Stimulated activated CD8-positive, alpha-beta memory T cell treated with anti-CD3 and anti-CD28 coated beads, Interleukin-7, amount 100 ng/mL, for 24 hours (primary cell): ENCODE measurements at places on chromosomes 13 and 19.

GRCh38 chr13:40101708-40102359, 446.4 kb downstream of the COG6 start:
- no peak for DNase-seq

GRCh38 chr13:34939771-34940170, 2.3 kb upstream of the NBEA start:
- DNase-seq = no peak

DNA sequence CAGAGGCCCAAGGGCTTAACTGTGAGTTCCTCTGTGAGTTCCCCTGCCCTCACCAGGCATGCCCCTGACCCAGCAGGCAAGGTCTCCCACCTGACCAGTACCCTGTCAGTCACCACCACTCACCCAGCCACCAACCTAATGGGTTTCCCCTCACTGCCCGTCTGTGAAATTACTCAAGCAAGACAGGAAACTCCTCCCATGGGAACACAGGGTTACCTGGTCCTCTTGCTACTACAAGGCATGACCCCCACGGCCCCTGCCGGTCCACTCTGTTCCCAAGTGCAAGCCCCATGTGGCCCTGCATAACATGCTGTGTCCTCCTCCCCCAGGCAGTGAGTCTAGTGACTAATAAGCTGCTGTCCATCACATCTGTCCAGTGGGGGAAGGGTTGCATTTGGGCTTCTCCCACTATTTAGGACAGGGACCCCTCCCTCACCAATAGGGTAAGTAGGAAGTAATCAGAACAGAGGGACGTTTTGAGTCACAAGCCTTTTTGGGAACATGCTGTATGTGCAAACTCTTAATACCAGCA, 8.0 kb upstream of the DHRS12 start:
- DNase-seq = no peak

DNA sequence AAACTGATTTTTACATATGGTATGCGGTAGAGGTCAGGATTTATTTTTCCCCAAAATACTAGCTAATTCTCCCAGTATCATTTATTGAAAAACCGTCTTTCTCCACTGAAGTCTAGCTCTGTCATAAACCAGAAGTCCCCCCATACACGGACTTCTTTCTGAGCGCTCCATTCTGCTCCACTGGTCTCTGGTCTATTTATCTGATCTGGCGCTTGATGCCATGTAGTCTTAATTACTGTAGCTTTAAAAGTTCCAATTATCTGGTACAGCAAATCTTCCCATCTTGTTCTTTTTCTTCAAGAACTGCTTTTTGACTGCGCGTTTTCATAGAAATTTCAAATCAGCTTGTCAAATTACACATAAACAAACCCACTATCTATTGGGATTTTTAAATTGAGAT, 13.7 kb downstream of the DCUN1D2 start:
- DNase-seq = no peak

- no peak for DNase-seq
Observed at GRCh38 chr19:42345191-42345812, 19.9 kb downstream of the MEGF8 start.

- DNase-seq = no peak
Observed at GRCh38 chr13:85236413-85236812, 562.8 kb downstream of the SLITRK6 start.

- DNase-seq = no peak
Observed at GRCh38 chr13:87459419-87459818, 211.8 kb upstream of the SLITRK5 start.

GRCh38 chr13:97302611-97303010, 80.5 kb downstream of the MBNL2 start:
- no peak for DNase-seq

DNA sequence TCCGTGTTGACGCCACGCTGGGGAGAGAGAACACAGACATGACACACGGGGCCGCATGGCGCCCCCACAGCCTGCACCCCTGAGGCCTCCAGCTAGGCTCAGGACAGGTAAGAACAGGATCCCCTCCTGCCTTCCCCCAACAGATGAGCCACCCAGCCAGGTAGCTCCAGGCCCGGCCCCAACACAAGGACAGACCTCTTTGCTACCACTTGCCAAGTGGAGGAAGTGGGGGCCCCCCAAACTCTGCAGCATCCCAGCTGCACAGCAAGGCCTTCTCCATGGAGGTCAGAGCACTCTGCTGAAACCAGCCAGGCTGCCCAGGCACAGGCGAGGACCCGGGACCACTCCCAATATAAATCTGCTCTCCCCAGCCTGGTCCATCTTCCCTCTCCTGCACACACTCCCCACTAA, 31.5 kb downstream of the PEPD start:
- DNase-seq = no peak

DNA sequence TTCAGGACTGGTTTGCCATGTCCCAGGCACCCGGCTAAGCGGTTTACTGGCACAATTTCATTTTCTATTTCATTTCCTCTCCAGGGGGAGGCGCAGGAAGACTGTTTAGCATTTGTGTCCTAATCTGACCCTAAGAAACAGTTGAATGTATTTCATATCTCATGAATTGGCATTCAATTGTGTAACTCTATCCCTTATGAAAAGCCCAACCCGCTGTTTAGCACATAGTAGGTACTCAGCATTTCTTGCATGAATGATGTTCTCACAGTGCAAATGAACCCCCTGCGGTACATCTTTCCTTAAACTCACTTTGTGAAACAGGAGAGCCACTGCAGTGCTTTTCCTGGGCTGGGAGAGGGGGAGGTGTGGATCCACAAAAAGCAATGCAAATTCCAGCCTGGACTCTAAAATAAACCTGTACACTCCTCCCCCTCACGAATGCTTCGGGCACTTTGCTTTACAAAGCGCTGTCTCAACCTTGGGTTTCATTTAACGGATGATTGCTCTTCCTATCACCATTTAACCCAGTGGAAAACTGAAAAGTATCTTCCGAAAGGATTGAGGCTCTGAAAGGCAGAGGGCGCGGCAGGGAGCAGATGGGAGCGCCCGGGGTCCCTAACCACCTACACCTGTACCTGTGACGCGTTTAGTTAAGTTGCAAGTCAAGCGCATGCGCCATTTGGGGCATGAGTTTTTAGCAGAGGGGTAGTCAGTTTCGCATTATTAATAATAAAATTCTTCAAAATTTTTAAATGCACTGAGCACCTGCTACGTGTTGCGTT, 1.2 kb upstream of the EEF2 start:
- no peak for DNase-seq

- DNase-seq = peak; percentile 98
Observed at GRCh38 chr19:1205114-1206099, at the start of gene STK11. STK11 (plus strand) TSS chr19:1205778; CDS start chr19:1206914, 1,136 bp downstream.

DNA sequence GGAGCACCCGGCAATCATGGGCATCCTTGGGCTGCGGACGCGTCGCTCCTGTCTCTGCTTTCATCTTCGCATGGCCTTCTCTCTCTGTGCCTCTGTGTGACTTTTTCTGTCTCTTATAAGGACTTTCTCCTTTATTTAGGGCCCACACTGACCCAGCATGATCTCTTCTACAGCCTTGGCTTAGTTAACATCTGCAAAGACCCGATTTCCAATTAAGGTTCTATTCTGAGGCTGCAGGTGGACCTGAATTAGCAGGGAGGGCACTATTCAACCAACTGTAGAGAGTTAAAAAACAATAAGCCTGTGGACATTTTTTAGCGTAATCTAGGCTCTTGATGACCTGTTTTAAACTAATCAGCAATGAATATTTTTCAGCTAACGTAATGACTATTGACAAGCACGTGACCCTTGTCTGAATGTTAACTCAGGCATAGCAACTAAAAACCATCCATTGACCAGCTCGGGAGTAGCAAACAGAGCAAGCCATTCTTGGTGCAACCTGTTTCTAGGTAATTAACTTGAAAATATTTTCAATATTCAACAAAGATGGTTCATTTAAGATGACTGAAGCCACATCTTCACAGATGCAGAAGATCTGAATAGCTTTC, 15.2 kb downstream of the F10 start:
- DNase-seq = no peak

- DNase-seq = no peak
Observed at GRCh38 chr13:50030315-50030714, 15.1 kb downstream of the KCNRG start.

GRCh38 chr13:41017817-41018601, 1.1 kb downstream of the ELF1 start:
- no peak for DNase-seq

GRCh38 chr19:42351079-42351735, 25.8 kb downstream of the MEGF8 start:
- DNase-seq = no peak

DNA sequence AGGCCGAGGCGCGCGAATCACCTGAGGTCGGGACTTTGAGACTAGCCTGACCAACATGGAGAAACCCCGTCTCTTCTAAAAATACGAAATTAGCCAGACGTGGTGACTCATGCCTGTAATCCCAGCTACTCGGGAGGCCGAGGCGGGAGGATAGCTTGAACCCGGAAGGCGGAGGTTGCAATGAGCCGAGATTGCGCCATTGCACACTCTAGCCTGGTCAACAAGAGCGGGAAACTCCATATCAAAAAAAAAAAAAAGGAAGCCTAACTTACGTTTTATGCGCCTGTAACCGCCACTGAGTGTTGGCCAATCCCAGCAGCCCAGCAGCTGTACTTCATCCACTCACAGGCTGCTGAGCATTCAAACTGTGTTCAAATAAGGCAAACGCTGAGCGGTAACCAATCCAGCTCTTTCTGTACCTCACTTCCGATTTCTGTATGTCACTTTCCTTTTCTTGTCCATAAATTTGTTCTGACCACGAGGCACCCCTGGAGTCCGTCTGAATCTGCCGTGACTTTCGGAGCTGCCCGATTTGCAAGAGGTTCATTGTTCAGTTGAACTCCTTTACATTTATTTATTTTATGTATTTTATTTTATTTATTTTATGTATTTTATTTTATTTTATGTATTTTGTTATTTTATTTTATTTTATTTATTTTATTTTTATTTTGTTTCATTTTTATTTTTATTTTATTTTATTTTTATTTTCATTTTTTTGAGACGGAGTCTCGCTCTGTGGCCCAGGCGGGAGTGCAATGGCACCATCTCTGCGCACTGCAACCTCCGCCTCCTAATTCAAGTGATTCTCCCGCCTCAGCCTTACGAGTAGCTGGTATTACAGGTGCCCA, 18.2 kb downstream of the DPRX start:
- DNase-seq = no peak

DNA sequence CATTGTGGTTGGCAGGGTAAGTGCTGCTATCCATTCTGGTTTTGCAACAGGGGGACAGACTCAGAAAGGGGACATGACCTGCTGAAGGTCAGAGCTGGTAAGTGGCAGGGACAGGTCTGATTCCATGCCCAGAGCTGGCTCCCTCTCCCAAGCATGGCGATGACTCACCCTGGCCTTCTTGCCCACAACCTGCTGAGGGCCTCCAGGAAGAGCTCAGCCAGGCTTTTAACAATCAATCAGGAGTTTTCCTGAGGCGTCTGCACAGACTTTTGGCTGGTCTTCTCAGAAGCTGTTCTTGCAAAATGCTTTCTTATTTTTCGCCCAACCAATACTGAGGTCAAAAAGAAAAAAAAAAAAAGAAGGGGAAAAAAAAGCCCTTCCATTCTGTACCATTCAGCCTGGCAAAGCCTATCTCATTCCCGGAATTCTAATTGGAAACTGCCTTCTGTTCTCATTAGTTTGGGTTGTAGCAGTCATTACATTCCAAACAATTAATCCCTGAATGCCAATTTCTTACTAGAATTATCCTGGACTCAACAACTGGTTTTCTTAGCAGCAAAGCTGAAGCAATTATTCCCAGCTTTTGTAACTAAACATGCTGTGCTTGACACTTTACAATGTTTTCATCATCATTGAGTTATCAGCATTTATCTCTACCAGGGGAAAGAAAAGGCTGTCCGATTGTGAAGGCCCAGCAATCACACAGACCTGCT, 17.7 kb downstream of the SIAH3 start:
- DNase-seq = no peak

- DNase-seq = no peak
Observed at GRCh38 chr13:39451301-39451700, 151.7 kb downstream of the LHFPL6 start.

DNA sequence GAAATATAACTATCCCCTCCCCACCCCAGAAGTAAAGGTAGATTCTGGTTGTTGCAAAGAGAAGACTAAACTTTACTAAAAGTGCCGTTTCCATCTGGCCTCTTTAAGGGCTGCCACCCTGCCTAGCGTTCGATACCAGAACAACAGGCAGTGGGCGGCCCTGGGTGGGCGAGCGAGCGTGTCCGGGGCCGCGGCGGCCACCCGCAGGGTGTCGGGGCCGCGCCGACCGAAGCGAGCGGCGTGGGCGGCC, 2.6 kb downstream of the FGF9 start:
- DNase-seq = no peak

- no peak for DNase-seq
Observed at GRCh38 chr19:1275976-1276627, 772 bp downstream of the FAM174C start.

DNA sequence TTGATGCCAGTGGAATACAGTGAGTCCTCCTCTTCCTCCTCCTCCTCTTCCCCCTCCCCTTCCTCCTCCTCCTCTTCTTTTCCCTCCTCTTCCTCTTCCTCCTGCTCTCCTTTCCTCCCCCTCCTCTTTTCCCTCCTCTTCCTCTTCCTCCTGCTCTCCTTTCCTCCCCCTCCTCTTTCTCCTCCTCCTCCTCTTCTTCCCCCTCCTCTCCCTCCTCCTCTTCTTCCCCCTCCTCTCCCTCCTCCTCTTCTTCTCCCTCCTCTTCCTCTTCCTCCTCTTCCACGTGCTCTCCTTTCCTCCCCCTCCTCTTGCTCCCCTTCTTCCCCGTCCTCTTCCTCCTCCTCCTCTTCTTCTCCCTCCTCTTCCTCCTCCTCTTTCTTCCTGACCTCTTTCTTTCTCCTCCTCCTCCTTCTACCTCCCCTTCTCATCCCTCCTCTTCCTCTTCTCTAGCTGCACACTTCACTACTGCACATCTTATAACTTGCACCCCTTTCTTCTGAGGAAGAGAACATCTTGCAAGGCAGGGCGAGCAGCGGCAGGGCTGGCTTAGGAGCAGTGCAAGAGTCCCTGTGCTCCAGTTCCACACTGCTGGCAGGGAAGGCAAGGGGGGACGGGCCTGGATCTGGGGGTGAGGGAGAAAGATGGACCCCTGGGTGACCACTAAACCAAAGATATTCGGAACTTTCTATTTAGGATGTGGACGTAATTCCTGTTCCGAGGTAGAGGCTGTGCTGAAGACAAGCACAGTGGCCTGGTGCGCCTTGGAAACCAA, 5.6 kb downstream of the PDX1 start:
- no peak for DNase-seq

- DNase-seq = no peak
Observed at GRCh38 chr19:45352062-45352461, 11.5 kb downstream of the KLC3 start.
